Stimulated activated CD4-positive, alpha-beta T cell treated with anti-CD3 and anti-CD28 coated beads, Interleukin-2, amount 100 ng/mL, for 24 hours (primary cell): ENCODE measurements at places on chromosomes 11 and 22.

DNA sequence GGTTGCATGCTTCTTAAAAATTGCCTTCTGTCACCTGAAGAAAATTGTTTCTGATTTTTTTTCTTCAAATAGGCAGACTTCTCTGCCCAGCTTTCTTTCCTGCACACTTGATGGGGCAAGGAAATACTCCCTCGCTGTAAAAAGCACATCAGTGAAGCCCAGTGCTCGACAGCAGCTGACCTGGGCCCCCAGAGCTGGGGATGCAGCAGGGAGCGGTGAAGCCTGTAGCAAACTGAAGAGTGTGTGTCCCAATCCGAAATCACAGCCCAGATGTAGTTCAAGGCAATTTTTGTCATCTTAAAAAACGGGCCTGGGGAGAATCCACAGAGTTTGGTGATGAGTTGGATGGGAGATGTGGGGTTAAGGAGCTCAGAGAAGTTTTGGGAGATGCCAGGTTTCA, 27.0 kb upstream of the MPPED1 start:
- no peak for DNase-seq

DNA sequence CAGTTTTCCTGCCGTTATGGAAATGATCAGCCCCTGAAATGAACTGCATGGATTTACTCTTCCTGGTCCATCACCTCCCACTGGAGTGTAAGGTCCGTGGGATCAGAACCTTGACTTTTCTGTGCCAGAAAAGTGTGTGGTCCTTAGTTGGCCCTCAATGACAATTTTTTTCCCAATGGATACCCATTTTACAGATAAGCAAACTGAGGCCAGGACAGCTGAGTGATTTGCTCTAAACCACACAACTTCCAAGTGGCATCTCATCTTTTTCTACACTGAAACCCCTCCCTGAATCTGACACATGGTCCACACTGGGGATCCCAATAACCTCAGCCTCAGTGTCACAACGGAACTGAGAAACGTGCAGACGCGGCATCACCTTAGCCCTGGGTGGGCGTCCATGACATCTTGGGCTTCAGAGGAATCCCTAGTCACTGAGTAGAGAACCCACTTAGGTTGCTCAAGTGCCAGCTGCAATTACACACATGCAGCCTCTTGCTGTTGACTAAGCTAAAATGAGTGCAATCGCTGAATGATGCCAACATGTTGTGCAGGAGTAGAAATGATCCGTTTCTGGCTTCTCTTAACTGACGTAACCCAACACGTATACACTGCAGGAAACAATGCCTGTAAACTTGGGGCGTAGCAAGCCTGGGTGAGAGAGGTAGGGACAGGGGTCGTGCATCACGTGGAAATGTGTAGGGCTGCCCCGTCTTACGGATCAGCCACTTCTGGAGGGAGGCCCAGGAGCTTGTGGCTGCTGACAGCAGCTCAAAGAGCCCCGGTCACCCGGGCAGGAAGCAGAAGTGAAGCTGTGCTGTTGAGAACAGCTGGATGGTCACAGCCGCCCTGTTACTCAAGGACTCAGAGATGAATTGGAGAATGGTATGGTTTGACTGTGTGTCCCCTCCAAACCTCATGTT, 136.3 kb downstream of the SHANK2 start:
- DNase-seq: no peak

DNA sequence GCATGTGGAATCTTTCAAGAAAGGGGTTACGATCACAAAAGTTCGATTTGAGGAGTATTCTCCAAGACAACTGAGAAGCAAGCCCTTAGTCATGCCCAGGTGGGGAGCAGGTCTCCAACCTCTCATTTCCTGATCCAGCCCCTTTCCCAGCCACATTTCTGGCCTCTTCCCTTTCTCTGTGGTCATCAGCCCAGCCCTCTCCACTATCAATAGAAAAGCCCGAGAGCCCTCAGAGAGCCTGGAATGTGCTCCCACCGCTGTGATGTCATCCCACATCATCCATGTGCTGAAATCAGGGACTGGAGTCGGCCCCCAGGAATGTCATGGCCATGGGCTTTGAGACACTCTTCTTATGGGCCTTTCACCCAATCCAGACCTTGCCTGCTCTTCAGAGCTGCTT, 62.6 kb downstream of the KCNJ1 start:
- no peak for DNase-seq

- DNase-seq: no peak
Observed at GRCh38 chr22:49106842-49107152, 720.9 kb downstream of the BRD1 start.

DNA sequence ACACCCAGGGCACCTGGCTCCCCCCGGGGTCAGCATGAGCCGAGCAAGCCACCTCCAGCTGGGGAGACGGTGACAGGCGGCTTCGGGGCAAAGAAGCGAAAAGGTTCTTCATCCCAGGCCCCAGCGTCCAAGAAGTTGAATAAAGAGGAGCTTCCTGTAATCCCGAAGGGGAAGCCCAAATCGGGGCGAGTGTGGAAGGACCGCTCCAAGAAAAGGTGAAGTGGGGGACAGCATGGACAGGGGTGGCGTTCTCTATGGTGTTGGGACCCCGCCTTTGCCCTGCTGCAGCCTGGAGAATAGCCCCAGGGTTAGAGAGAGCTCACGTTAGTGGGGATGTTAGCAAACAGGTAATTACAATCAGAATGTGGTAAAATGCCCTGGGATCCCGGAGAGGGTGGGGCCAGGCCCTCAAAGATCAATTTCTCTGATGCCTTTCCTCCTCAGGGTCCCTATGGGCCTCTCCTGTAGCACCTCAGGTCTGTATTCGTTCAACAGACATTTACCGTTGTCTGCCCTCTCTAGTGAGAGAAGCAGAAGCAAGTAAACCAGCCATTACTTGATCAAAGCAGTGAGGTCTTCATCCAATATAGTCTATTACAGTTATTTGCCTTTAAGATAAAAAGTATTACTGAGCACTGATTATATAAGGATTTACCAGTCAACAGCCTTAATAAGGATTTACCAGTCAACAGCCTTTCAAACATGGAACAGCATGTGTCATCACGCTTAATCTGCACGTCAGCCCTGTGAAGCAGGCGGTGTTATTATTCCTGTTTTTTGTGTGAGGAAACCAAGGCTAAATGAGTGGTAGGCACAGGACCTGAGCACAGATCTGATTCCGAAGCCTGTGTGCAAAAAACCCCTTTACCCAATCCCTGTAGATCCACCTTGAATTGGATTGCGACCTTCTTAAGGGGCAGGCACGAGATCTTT, 1.0 kb downstream of the CCDC86 start:
- DNase-seq: no peak

GRCh38 chr11:71186806-71187205, 65.6 kb downstream of the SHANK2 start:
- no peak for DNase-seq

DNA sequence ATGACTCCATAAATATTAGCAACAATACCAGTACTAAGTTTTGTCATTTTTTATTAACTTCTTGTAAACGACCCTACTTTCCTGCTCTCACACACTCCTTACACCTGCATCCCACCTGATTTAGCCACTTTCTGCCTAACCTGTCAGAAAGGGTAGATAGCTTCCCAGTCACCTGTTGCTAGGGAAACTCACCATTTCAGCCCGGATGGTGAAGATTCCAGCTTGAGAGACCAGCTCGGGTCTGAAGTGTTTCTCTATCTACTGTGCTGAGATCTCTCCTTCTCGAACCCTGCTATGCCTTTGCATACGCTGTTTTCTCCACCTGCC, at the start of gene PARVG:
PARVG (plus strand) TSS at position 220 of the 327 bp plus-strand sequence. CDS start 2,405 bp downstream, outside the sequence.
- DNase-seq: peak; percentile 33

- DNase-seq: peak; percentile 20
Observed at GRCh38 chr11:12083380-12083779, 27.0 kb upstream of the MICAL2 start.

- DNase-seq: no peak
Observed at GRCh38 chr11:59182457-59183151, 10.7 kb downstream of the DTX4 start.

DNA sequence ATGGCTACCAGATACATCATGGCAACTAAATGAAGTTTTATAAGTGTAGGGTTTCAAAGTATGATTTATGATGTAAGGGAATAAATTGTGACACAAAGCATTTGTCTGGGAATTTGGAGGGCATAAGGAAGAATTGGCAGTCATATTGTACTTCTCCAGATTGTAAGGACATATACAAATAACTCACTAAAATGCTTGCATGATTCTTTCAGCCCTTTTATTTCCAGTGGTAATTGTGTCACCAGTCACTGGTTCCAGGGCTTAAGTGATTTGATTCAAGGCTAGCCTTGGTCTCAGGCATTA, 299.4 kb upstream of the ANO5 start:
- no peak for DNase-seq

DNA sequence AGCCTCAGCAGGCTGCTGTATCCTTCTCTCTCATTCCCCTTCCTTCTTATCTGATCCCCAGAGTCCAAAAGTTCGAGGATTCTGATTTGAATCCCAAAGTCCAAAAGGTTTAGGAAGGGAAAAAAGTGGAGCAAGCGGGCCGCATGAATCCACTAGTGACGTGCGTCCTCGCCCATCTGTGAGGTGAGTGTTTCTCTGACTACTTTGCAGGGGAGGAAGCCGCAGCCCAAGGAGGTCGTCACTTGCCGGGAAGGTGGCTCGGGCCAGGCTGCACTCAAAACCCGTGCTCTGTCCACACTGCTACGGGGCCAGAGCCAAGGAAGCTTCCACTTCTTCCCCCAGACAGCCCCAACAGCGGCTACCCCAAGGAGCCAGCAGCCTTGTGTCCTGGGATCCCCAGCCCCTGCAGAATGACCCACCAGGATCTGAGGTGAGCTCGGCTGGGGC, 16.3 kb downstream of the SLC25A18 start:
- no peak for DNase-seq

GRCh38 chr11:96197103-96197502, 145.9 kb downstream of the MAML2 start:
- DNase-seq: no peak

DNA sequence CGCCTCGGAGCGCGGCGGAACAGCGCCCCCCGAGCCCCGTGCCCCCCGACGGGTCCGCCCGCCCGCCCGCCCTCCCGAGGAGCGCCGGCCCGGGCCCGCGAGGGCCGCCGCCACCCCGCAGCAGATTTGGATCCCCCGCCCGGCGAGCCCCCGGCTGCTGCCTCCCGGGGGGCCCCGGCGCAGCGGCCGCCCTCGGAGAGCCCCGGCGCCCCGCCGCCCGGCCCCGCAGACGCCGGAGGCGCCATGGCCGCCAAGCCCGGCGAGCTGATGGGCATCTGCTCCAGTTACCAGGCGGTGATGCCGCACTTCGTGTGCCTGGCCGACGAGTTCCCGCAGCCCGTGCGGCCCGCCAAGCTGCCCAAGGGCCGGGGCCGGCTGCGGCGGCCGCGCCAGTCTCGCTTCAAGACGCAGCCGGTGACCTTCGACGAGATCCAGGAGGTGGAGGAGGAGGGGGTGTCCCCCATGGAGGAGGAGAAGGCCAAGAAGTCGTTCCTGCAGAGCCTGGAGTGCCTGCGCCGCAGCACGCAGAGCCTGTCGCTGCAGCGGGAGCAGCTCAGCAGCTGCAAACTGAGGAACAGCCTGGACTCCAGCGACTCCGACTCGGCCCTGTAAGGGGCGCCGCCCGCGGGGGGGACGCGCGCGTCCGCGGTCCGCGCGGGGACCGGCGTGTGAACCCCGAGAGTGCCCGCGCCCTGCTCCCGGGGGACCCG, 380 bp downstream of the C11orf96 start:
- DNase-seq: no peak

GRCh38 chr11:119014209-119014924, 3.8 kb downstream of the RPS25 start:
- DNase-seq: no peak

GRCh38 chr11:603154-603553, 12.6 kb downstream of the IRF7 start:
- no peak for DNase-seq

GRCh38 chr22:42596336-42596735, 18.3 kb downstream of the POLDIP3 start:
- no peak for DNase-seq

DNA sequence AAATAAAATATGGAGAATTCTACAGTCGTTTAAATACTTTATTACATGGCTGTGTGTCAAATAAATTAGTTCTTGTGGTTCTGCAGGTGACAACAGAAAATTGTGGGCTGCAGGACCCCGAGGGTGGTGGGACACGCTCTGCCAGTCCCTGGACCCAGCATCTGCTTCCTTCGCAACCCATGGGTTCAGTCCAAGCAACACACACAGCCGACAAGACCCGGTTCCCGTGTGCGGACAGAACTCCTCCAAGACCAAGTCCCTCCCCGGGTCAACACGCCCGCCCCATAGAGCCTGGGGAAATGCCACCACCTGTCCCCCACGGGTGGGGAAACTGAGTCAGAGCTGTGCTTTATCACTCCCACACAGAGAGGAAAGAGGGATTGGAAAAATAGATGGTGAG, 238.9 kb downstream of the BRD1 start:
- no peak for DNase-seq

DNA sequence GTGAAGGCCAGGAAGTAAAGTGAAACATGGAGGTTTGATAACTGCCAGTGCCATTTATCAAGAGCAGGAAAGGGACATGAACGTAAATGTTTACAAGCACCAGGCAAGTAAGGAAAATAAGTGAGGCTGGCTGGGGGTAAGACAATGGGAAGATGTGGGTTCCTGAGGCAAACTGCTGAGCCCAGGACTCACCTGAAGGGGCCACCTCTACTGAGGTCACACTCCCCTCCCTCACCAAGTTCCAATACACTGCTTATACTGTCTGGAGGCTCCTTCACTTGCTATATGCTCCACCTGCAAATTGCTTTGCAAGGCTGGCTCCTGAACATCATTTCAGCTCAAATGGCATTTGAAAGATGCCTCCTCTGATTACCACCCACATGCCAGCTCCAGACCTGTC, 10.3 kb upstream of the ZC3H12C start:
- no peak for DNase-seq

DNA sequence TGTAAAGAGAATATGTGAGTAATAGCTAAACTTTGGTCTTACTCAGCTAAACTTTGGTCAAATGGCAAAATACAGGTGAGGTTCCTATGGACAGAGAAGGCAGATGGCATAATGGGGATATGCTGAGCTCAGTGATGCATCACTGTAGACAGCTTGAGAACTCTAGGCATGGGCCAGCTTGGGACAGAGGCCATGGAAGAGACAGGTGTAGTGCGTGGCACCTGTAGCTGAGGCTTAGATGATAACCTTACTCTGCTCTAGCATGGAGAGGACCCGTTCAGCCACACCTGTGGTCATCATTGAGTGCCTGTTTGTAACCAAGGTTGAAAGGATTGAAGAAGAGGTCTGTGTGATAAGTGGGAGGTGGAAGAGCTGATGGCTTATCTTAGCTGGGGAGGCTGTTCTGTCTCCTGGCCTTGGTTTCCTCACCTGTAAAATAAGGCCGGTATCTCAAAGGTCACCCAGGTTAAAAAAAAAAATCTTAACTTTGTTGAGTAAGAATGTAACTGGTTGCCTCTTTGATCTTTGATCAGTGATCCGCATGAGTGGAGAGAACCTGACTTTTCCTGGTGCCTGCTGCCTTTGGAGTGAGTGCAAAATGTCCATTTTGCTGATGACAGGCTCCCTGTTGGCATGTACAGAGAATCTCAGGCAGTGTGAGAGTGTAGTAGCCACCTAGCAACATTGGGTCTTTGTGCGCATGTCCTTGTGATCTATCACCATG, 48.6 kb downstream of the ZNRF3 start:
- no peak for DNase-seq
